Renal pelvis (tissue), 12 donors: ENCODE measurements at places on chromosomes 16 and 17. TPM values are rescaled to one million over a fixed set of nuclear protein-coding genes. Genes with fewer than 3 reads are reported as not detected.

DNA sequence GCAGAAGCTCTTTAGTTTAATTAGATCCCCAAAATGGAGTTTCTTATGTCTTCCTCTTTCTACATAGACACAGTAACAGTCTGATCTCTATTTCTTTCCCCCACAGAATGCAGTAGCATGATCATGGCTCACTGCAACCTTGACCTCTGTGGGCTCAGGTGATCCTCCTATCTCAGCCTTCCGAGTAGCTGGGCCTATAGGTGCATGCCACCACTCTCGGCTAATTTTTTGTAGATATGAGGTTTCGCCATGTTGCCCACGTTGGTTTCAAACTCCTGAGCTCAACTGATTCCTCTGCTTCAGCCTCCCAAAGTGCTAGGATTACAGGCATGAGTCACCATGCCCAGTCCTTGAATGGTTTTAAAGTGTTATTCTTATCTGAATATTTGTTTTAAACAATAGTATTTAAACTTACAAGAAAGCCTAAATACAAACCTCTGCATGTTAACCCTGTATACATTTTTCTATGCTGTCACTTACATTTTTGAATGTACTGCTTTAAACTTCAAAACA, 120.6 kb downstream of the GOSR1 start:
- no peak for DNase-seq

DNA sequence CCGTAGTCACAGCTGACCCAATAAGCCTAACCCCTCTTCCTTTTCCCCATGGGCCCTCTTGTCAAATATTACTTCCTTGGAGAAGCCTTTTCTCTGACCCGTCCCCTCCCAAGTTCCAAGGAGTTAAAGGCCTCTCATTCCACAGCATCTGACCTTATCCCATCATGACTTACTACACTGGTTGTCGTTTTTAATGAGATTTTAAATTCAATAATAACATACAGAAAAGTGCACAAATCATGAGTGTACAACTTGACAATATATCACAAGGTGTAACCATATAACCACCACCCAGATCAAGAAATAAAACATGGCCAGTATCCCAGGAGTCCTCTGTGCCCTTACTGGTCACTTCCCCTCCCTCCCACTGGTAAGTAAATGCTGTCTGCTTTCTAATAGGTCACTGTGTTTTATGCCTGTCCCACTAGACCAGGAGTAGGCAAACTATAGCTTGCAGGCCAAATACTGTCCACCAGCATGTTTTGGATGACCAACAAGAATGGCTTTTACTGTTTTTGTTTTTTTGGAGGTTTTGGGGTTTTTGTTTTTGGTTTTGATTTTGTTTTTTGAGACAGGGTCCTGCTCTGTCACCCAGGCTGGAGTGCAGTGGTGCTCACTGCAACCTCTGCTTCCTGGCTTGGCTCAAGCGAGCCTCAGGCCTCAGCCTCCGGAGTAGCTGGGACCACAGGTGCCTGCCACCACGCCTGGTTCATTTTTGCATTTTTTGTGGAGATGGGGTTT, 1.2 kb upstream of the FDXR start:
- no peak for DNase-seq

- DNase-seq: peak; percentile 82
These were observed at the start of gene SEZ6 for GRCh38 chr17:29005936-29006511. Gene SEZ6 (minus strand): TSS chr17:29006033. CDS start chr17:29005869, 164 bp downstream.

- DNase-seq: no peak
These were observed 51.4 kb downstream of the USP22 start for GRCh38 chr17:20991276-20992037.

DNA sequence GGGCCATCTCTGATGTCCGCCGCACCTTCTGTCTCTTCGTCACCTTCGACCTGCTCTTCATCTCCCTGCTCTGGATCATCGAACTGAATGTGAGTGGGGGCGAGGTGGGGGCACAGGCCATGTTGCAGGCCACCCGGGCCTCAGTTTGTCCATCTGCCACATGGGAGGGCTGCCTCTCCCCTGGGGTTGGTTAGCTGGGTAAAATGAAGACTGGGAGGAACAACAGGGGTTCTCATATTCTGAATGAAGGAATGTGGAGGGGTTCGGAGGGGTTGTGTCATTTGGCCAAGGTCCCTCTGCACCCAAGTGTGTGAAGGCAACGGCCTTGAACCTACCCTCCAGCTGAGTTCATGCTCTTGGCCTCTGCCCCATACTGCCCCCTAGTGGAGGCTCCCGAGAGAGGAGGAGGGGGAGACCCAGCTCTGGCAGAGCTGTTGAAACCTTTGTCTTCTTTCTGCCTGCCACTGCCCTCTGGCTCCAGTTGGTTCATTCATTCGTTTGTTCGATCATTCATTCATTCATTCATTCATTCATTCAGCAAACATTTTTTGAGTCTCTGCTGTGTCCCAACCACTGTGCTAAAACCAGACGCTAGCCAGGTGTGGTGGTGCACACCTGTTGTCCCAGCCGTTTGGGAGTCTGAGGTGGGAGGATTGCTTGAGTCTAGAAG, 11.4 kb upstream of the TCAP start:
- DNase-seq: peak; percentile 42

DNA sequence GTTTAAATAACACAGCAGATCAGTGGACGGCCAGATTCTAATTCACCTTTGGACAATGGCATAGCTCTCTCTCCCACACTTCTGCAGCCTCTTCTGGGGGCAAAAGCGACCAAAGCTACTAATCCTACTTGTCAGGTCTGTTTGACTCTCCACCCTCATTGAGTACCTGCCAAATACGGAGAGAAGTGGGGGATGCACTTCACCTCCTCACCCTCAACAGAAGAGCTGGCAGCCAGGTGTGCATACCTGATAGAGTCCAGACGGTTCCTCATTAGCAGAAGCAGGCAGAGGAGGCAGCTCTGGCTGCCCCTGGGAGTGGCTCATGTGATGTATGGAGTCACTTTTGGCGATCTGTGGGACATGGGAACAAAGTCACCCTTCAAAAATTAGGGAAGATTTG, 4.9 kb downstream of the DNAH3 start:
- DNase-seq: no peak

GRCh38 chr17:71098071-71098470, 928.7 kb downstream of the KCNJ2 start:
- no peak for DNase-seq

DNA sequence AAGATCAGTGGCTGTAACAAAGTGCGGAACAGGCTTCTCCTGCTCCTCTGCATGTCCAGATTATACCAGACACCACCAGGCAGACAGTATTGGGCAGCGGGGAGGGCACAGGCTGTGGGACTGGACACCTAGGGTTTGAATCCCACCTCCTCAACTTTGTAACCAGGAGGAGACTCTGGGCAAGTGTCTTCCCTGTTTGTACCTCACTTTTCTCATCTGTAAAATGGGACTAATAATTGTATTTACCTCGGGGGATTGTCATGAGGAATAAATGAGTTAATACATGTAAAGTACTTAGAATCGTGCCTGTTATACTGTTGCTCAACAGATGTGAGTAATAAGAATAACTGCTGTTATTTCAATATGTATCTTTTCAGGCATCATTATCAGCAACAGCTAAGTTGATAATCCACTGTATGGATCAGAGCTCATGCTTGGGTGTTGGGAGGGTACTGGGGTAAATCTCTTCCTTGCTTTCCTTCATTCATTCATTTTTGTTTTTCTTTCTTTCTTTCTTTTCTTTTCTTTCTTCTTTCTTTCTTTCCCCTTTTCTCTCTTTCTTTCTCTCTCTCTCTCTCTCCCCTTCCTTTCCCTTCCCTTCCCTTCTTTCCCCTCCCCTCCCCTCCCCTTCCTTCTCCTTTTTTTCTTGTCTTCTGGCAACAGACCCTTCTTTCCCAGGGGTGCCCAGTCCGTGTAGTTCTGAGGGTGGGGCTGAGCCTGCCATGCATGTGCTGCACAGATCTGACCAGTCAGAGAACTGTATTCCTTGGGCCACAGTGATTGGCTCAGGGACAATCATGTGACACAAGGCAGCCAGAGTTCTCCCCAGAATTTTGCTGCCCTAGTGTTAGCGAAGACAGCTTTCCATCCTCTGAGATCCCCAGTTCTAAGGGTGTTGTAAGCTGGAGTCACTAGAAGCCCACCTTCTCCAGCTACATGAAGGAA, 25.3 kb upstream of the BRD7 start:
- no peak for DNase-seq

DNA sequence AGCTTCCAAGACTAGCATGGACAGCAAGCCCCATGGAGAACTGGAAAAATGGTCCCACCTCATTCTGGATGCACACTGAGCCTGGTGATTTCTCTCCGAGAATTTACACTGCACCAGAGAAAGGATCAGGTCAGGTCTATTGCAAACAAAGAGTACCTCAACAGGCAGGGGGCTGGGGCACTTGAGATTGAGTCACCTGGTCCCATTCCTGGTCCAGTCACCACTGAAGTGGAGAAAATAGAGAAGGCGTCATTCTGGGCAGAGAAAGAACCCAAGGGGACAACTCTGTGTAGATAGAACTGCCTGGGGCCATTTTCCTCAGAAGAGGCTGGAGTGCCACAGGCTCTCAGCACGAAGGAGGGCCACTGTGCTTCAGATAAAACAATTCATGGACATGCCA, 38.4 kb downstream of the CENPV start:
- no peak for DNase-seq

DNA sequence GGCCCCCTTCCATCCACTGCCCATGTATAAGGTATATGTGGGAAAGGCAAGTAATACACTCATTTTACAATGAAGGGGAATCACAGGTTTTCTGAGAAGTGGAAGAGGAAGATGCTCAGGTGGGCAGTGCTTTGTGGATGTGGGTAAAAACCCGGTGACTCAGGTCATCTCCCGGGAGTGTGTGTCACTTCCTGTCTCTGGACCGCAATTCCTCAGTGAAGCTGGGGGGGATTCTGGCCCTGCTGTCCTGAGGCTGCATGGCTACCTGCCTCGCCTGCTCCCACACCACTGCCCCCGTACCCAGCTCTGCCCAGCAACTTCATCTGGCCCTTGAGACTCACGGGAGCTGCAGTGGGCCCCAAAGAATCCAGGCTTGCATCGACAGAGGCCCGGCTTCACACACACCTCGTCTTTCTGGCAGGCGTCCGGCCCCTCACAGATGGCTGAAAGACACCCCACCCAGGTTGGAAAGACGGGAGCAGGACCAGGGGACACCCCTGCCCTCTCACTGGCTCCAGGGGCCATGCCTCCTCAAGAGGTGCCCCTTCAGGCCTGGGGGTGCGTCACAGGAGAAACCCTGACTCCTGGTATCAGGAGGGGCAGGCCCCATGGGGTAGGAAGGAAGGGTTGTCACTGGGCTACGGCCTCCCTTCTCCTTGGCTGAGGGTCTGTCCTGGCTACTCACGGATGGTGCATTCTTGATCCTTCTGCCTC, 882 bp downstream of the SCARF1 start:
- DNase-seq: no peak

- DNase-seq: no peak
These were observed 42.4 kb upstream of the TAC4 start for GRCh38 chr17:49890077-49890821.

GRCh38 chr16:75502916-75503605, 7.8 kb upstream of the CHST6 start:
- DNase-seq: no peak

GRCh38 chr17:50545311-50545710, 1.7 kb upstream of the SPATA20 start:
- DNase-seq: no peak

GRCh38 chr17:17681187-17681743, at the start of gene RAI1:
Gene RAI1 (plus strand): TSS chr17:17681458. CDS start chr17:17792949, 111,491 bp downstream.
- DNase-seq: no peak

DNA sequence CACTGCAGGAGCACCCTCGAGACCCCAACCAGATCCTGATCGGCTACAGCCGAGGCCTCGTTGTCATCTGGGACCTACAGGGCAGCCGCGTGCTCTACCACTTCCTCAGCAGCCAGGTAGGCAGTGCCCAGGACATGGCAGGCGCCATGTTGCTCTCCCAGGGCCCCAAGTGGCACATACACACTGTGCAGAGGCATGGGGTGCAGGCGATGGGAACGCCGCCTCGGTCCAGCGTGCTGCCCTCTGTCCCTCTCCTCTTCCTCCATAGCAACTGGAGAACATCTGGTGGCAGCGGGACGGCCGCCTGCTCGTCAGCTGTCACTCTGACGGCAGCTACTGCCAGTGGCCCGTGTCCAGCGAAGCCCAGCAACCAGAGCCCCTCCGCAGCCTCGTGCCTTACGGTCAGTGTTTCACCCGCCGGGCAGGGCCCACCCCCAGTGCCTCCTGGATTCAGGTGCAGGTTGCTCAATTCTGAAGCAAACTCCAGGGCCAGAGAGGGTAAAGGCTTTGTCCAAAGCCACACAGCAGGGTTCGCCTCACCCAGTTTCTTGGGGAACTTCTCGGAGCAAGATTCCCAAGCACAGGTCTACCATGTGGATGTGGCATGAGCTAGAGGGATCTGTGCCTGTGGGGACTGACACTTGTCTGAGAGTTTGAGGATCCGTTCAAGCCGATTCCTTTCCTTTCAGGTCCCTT, 24.4 kb upstream of the MYO15B start:
- no peak for DNase-seq

GRCh38 chr17:45580924-45581323, 90.4 kb upstream of the PLEKHM1 start:
- peak; percentile 46 for DNase-seq

DNA sequence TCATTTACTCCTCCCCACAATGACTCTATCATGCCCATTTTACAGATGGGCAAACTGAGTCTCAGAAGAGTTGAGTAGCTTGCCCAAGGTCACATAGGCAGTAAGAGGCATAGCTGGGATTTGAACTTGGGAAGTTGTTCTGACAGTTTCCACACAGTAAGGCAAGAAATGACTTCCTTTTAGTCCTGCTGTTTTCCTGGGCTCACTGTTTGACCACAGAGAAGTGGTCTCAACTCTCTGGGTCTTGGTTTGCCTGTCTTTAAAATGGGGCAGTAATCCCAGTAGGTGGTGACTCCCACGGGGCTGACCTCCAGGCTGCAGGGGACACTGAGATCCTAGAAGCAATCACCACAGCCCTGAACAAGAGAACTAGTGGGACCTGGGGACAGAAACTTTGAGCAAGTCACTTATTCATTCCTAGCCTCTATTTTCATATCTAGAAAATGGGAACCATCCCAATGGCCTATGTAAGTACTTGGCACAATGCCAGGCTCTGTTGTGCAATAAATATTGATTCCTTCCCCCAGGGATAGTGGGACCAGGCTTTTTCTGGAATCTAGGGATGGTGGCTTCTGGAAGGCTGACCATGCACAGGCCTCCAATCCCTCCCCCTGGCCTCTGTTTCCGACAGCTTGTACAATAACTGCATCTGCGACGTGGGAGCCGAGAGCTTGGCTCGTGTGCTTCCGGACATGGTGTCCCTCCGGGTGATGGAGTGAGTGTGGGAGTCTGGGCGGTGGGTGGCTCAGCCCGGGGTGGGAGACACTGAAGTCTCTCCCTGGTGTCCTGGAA, 20.5 kb downstream of the DEXI start:
- no peak for DNase-seq

The TMC5 gene
- 0.36 TPM for polyA plus RNA-seq

The CD300LB gene
- polyA plus RNA-seq: not detected

The PIRT gene
- 0.04 TPM for polyA plus RNA-seq

The SMPD3 gene
- polyA plus RNA-seq: 2.2 TPM

The SCN4A gene
- 1.2 TPM for polyA plus RNA-seq

The TLCD3B gene
- polyA plus RNA-seq: 1.2 TPM

The CFAP119 gene
- polyA plus RNA-seq: 12.8 TPM

The RNF151 gene
- polyA plus RNA-seq: not detected

The PTX4 gene
- polyA plus RNA-seq: not detected

The CCDC40 gene
- 18.2 TPM for polyA plus RNA-seq

The ARHGAP23 gene
- polyA plus RNA-seq: 57.6 TPM
